ENCODE measurements at places on chromosomes 13 and 19. TPM values are rescaled to one million over a fixed set of nuclear protein-coding genes. Genes with fewer than 3 reads are reported as not detected.
A peak's percentile ranks its signal among the peaks of the same experiment; 100 is the strongest.

GRCh38 chr19:47768604-47769003 lies 9.9 kb upstream of the SELENOW start:
- no peak for DNase-seq
- H3K4me1 ChIP-seq = no peaks in the 10 kb centered on the region
- H3K4me3 ChIP-seq = no peak overlapping the region
- no peaks in the 10 kb centered on the region for H3K36me3 ChIP-seq
- no peaks in the 10 kb centered on the region for H3K27me3 ChIP-seq

GRCh38 chr13:71030784-71031183 lies 836.2 kb downstream of the DACH1 start:
- H3K36me3 ChIP-seq = no peaks in the 10 kb centered on the region
- no peaks in the 10 kb centered on the region for H3K27me3 ChIP-seq
- no peak overlapping the region for H3K27ac ChIP-seq
- DNase-seq = no peak
- no peaks in the 10 kb centered on the region for H3K4me1 ChIP-seq

DNA sequence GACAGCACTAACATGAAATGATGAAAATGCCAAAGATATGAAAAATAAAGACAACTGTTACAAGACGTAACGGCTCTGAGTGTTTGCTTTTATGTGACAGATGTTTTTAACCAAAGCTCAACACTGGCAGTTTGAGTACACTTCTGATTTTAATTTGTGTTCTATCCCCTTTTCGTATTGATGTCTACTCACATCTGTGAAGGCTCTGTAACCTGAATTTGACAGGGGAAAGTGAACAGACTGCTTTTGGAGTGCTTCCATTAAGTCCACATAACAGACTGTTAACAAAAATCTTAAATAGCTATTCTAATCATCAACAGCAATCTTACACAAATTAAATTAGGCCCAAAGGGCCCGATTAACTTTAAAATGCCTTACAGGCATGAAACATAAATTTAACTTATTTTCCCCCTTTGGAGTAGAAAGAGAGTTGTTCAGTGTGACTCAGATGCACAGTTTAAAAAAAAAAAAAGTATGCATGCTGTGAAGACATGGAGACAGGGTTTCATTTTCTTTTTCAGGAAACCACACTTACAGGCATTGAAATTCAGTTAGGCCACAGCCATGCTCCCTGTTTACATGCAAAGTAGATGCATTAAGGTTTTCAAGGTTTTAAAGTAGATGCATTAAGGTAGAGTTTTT lies 16.3 kb upstream of the RNASEH2B start:
- no peak for DNase-seq
- H3K4me3 ChIP-seq = peak overlapping the region; percentile 50
- H3K36me3 ChIP-seq = no peaks in the 10 kb centered on the region
- peak overlapping the region; percentile 93 for H3K27ac ChIP-seq
- no peaks in the 10 kb centered on the region for H3K27me3 ChIP-seq

- peak overlapping the region; percentile 90 for H3K4me3 ChIP-seq
- H3K36me3 ChIP-seq = peaks cover 7% of the 10 kb centered on the region
- no peak for DNase-seq
- no peaks in the 10 kb centered on the region for H3K27me3 ChIP-seq
Measured at GRCh38 chr19:38900202-38900629, 447 bp downstream of the NFKBIB start.

DNA sequence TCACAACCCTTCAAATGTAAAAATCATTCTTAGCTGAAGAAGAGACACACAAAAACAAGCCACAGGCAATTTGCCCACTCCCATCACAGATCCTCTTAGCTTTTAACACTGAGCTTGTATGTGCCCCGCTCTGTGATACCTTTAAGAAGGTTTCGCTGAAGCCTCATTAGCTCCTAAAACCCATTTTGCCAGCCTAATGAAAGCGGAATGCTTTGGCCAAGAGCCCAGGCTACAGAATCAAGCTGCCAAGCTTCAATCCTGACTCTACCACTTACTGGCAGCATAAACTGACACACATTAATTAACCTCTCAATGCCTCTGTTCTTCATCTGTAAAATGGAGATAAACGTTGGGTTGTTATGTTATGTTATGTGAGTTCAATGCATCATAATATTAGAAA lies 10.5 kb downstream of the ZNF112 start:
- H3K4me3 ChIP-seq = no peak overlapping the region
- H3K36me3 ChIP-seq = no peaks in the 10 kb centered on the region
- DNase-seq = no peak
- no peaks in the 10 kb centered on the region for H3K4me1 ChIP-seq
- no peaks in the 10 kb centered on the region for H3K27me3 ChIP-seq

GRCh38 chr13:102935896-102936321 lies 90.1 kb downstream of the ERCC5 start:
- H3K4me1 ChIP-seq = peaks cover 10% of the 10 kb centered on the region
- no peak overlapping the region for H3K4me3 ChIP-seq
- peak; percentile 20 for DNase-seq

DNA sequence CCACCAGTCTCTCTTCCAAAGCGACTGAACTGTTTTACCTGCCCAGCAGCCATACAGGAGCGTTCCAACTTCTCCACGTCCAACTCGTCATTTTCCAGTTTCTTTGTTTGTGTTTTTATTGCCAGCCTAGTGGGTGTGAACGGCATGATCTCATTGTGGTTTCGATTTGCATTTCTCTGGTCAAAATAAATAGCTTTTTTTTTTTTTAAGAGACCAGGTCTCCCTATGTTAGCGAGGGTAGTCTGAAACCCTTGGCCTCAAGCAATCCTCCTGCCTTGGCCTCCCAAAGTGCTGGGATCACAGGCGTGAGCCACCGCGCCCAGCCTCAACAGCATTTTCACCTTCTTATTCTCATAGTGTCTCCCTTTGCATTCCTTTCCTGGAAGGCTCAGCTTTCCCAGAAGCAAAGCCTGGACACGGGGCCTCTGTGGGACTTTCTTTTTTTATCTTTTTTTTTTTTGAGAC lies 4.2 kb upstream of the JSRP1 start:
- H3K36me3 ChIP-seq = no peaks in the 10 kb centered on the region
- no peaks in the 10 kb centered on the region for H3K27me3 ChIP-seq
- H3K4me1 ChIP-seq = peaks cover 19% of the 10 kb centered on the region

GRCh38 chr13:99916366-99917103 lies 55.0 kb downstream of the ZIC5 start:
- H3K27ac ChIP-seq = no peak overlapping the region
- no peaks in the 10 kb centered on the region for H3K27me3 ChIP-seq
- H3K36me3 ChIP-seq = no peaks in the 10 kb centered on the region
- no peaks in the 10 kb centered on the region for H3K4me1 ChIP-seq

DNA sequence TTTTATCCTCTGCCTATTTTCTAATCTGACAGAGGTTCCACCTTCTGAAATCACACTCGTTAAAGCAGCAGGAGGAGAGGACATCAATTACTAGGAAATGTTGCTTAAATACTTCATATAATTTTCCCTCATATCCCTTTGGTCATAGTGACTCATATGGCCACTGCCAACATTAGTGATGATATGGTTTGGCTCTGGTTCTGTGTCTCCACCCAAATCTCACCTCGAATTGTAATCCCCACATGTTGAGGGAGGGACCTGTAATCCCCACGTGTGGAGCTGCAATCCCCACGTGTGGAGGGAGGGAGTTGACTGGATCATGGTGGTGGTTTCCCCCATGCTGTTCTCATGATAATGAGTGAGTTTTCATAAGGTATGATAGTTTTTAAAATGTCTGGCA lies 618.4 kb upstream of the SLITRK5 start:
- no peak overlapping the region for H3K27ac ChIP-seq
- no peak for DNase-seq
- no peaks in the 10 kb centered on the region for H3K4me1 ChIP-seq
- no peak overlapping the region for H3K4me3 ChIP-seq

- no peaks in the 10 kb centered on the region for H3K27me3 ChIP-seq
- no peaks in the 10 kb centered on the region for H3K36me3 ChIP-seq
- no peak overlapping the region for H3K27ac ChIP-seq
- H3K4me3 ChIP-seq = no peak overlapping the region
- 0 out of 2 replicates have a peak, but pooled peaks cover 3% of the 10 kb centered on the region for H3K4me1 ChIP-seq
- no peak for DNase-seq
Measured at GRCh38 chr13:75867379-75868117, 231.4 kb downstream of the LMO7 start.

DNA sequence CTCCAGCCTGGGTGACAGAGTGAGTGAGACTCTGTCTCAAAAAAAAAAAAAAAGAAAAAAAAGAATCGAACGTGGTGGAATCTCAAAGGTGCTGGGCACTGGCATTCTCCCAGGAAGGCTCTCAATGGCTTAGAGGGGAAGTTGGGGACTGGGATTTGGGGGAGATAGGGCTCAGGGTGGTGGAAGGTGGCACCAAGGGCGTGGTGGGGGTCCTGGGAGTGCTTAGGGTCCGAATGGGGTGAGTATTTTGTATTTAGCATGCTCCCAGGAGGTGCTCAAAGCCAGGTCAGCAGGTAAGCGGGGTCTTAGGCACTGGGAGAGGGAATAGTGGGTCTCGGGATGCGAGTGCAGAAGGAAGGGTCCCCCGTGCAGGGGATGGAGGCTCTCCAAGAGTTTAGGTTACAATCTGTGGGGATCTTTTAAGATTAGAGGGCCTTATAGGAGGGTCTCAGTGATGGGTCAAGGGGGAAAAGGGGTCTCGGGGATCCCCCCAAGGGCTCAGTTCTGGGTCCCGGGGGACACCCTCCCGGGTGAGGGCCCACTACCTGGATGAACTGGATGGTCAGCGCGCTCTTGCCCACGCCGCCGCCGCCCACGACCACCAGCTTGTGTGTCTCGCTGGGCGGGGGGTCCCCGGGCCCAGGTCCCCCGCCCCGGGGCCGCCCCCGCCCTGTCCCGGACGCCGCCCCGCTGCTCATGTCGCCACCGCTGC lies 386 bp downstream of the RRAS start:
- no peaks in the 10 kb centered on the region for H3K27me3 ChIP-seq
- peak overlapping the region; percentile 64 for H3K4me3 ChIP-seq
- no peak for DNase-seq
- H3K36me3 ChIP-seq = no peaks in the 10 kb centered on the region

- no peak for DNase-seq
- H3K4me1 ChIP-seq = no peaks in the 10 kb centered on the region
- no peak overlapping the region for H3K4me3 ChIP-seq
Measured at GRCh38 chr13:26839682-26840081, 79.1 kb upstream of the GPR12 start.

GRCh38 chr19:55690109-55690768 lies 15.2 kb downstream of the EPN1 start:
- no peak overlapping the region for H3K27ac ChIP-seq
- no peak overlapping the region for H3K4me3 ChIP-seq
- no peaks in the 10 kb centered on the region for H3K4me1 ChIP-seq
- H3K27me3 ChIP-seq = no peaks in the 10 kb centered on the region
- no peak for DNase-seq
- peaks cover 51% of the 10 kb centered on the region for H3K36me3 ChIP-seq

DNA sequence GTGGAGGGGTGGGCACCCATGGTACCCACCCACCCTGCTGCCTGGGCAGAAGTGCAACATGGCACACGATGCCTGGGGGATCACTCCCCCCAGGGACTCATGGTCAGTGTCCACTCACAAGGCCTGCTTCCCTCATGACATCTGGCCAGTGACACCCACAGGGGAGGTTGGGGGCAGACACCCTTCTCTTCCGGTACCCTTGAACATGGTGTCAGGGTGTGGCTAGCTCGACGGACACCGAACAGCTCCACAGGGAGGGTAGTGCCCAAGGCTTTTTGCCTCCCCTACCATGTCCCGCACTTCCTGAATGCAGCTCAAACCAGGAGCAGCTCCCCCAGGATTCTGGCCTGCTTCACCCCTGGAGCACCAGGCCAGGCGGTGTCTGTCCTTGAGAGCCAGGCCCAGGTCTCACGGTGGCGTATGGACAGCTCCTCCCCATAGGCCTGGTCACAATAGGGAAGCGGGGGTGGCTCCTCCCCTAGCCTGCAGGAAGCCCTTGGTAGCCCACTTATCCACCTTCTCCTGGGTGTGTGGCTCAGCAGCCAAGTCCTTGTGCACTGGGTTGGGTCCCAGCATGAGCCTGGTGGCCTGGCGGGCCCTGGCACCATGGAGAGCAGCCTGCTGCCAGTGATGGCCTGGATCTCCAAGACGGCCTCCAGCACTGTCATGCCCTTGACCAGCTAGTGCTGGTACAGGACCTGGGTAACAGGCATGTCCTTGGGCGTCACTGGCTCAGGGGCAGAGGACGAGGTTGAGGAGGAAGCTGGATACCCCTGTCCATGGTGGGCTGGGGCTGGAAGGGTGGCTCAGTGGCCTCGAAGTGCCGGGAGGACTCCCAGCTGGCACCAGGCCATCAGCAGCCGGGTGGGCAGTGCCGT lies 7.8 kb downstream of the ACP4 start:
- no peak overlapping the region for H3K27ac ChIP-seq

The ZNF30 gene
- polyA plus RNA-seq = 1.8 TPM

The SIGLEC12 gene
- not detected for polyA plus RNA-seq

The C19orf18 gene
- not detected for polyA plus RNA-seq

The PLIN5 gene
- polyA plus RNA-seq = not detected

The HIPK4 gene
- 0.08 TPM for polyA plus RNA-seq
